ENCODE measurements at places on chromosomes 7 and 10.

GRCh38 chr10:86538547-86538946 is 17.0 kb upstream of the WAPL start:
- DNase-seq: no peak

- no peak for DNase-seq
These were observed 93.7 kb upstream of the NMT2 start for GRCh38 chr10:15262036-15262713.

DNA sequence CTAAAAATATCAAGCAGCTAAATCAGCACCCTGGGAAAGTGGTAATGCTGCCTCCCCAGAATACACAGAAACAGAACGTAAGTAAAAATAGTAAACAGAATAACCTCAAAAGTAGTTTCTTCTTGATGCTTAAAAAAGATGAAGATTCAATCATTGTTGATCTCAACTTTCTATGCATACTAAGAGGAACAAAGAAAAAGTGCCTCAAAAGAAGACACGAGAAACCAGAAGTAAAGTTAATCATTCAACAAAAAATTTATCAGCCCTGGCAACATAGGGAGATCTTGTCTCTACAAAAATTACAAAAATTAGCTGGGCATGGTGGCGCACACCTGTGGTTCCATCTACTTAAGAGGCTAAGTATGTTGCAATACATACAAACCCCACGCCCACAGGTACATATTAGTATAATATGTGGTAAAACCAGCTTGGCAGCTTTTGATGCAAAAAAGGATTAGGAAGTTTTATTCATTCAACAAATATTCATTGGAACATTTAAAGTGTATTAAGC is 153.7 kb downstream of the NRBF2 start:
- no peak for DNase-seq

- DNase-seq: no peak
These were observed 305.1 kb upstream of the PITRM1 start for GRCh38 chr10:3477683-3478082.

- no peak for DNase-seq
These were observed 20.8 kb downstream of the MICU1 start for GRCh38 chr10:72605122-72605521.

GRCh38 chr10:121873236-121873635 is 54.6 kb downstream of the ATE1 start:
- no peak for DNase-seq

DNA sequence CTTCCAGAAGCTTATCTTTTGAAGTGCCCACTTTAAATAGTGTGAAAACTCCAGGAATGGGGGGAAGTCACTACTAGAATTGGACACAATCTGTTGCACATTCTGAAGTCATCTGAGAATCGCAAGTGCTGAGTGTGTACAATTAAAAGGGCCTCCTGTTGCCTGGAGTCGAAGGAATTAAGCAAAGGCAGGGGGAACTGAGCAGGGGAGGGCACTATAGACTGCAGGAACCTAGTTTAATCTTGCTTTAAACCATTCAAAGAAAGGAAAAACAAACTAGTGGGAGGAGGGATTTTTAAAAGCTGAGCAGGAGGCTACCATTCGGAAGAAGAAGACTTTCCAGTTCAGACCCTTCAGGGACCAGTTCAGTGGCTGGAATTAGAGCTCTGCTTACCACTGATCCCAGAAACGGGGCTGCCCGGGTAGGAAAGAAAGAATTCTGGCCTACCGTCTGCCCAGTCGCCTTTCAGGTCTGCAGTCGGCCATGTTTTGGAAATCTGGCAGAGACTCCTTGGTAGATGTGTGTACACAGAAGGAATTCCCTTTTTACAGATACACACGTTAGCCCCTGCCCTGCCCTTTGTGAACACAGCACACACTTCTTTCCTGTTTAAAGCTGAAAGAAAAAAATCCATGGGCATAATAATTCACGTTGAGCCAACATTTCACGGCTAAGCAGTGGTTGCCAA is 610.6 kb upstream of the FOXK1 start:
- DNase-seq: no peak

- peak; percentile 41 for DNase-seq
These were observed 8.3 kb downstream of the PI4K2A start for GRCh38 chr10:97648562-97649404.

DNA sequence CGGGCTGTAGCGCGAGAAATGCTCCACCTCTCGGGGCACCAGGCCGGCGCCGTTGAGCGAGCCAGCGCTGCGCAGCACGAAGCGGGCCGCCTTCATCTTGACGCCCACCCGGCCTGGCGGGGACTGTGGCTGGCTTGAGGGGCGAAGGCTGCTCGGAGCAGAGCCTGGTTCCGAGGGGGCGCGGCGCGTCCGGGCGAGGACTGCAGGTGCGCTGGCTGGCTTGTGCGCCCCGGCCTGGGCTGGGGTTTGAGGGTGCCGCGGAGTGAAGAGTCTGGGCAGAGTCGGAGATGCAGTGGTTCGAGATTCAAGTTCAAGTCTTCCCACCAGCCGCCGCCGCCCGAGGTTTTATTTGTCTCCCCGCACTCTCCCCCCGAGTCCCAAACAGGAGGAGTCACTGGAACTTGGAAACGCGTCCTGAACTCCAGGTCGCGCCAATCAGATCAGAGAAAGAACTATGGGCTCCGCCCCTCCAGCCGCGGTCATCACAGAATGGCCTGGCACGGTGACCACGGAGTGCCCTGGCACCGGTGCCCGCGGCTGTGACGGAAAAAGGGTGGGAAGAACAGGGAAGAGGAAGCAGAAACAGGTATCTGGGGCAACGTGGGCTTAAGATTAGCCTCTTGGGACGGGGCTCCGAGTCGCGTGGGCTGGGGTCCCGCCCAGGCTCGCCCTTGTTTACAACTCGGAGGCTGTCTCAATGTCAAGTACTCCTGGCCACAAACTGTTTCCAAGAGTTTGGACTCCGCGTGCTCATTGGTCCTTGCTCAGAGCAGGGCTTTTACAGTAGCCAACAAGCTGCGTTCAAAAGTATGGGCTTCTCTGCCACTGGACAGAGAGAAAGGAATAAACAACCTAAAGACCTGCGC is at the start of gene PDK4:
Gene PDK4 (minus strand): TSS at position 319 of the 866 bp plus-strand sequence. CDS start 223 bp downstream, at position 96.
- DNase-seq: no peak

- no peak for DNase-seq
These were observed 181.8 kb upstream of the LRRN3 start for GRCh38 chr7:110909117-110909516.

DNA sequence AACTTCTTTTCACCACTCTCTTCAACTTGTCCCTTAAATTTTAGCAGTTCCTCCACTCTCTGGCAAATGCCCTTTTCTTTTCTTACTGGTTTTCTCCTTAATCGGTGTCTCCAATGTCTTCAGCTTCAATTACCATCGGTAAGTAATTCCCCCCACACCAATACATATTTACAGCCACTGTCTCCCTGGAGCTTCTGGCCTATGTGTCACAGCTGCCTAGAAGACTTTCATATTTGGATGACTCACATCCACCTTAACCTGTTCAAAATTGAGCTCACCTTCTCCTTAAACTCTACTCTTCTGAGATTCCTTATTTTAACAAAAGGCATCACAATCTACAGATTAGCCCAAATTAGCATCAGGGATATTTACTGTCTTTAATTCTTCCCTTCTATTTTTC is 380.4 kb downstream of the POM121L12 start:
- no peak for DNase-seq

GRCh38 chr7:4882169-4883032 is 1.1 kb downstream of the RADIL start:
- no peak for DNase-seq

GRCh38 chr7:85097844-85098243 is 89.0 kb downstream of the SEMA3D start:
- no peak for DNase-seq

DNA sequence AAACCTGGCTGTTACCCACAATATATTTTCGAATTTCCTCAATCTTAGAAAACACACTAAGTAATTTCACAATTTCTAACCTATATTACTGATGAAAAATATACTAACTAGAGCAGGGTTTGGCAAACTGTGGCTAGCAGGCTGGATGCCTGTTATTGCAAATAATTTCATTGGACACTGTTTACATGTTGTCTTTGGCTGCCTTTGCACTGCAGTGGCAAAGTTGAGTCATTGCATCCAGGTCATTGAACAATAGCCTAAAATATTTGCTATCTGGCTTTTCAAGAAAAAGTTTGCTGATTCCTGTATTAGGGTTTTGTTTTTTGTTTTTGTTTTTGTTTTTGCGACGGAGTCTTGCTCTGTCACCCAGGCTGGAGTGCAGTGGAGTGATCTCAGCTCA is 47.2 kb downstream of the KIF11 start:
- no peak for DNase-seq

DNA sequence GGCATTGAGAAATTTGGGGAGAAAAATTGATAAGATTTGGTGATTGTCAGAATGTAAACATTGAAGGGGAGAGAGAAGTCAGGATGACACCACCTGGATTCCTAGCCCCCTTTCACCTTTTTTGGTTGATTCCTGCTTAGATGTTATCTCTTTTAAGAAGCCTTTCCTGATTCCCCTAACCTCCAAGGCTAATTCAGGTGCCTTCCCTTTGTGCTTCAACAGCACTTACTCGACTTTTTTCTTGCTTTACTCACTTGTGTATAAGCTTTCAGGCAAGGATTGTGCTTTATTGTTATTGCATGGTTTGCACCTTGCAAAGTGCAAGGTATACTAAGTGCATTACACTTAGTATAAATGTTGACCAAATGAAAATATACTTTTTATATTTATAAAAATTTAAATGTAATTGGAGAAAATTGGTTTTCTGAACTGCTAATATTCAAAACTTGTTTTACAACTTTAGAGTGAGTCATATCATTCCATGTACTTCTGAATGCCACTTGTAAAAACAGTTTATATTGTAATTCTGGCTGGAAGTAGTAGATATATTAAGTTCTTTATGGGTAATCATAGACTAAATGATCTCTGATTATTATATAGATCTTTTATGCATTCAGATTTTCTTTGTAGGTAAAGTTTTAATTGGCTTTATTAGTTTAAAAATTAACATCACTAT is 13.2 kb downstream of the SHOC2 start:
- DNase-seq: no peak

- peak; percentile 39 for DNase-seq
These were observed 6.9 kb upstream of the HYCC1 start for GRCh38 chr7:23020742-23021401.

- DNase-seq: no peak
These were observed 273.5 kb upstream of the PLPP4 start for GRCh38 chr10:120183546-120183945.

- no peak for DNase-seq
These were observed 540.3 kb upstream of the GALNT17 start for GRCh38 chr7:70591643-70592042.

DNA sequence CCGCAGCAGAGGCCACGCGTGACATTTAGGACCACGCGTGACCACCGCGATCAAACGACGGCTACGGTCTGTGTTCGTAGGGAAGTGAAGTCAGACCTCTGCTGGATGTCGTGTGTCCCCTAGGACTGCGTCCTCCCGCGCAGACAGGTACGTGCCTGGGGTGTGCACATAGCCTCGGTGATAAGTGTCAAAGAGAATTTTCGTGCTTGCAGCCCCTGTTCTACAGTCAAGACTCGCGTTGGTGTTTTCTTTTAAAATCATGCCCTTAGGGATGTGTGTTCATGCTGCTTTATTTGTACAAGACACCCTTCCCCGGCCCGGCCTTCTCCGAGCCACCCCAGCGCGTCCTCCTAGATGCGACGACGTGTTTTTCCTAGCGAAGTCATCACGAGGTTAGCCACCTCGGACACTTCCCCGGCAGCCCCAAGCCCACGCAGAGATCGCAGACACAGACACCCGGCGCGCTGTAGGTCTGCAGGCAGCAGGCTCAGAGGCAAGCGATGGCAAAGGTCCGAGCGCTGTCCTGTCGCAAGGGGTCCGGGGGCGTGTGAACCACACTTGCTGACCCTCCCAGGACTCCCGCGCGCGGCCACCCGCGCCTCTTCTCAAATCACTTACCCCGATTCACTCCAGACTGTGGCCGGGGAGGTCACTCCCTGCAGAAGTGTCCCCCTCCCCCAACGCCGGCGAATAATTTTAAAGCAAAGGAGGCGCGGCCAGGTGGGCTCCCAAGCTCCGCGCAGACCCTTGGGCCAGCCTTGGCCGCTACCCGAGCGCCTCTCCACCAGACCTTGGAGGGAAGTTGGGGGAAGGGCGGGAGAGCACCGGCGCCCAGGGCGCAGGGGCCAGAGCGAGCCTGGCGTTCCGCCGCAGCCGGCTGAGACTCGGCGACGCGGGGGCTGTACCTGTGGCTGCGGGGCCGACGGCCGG is 552 bp downstream of the MKX start:
- DNase-seq: peak; percentile 33

GRCh38 chr10:6278519-6279120 is 75.9 kb downstream of the PFKFB3 start:
- DNase-seq: no peak

GRCh38 chr7:39942883-39943282 is 7.2 kb upstream of the CDK13 start:
- DNase-seq: no peak

DNA sequence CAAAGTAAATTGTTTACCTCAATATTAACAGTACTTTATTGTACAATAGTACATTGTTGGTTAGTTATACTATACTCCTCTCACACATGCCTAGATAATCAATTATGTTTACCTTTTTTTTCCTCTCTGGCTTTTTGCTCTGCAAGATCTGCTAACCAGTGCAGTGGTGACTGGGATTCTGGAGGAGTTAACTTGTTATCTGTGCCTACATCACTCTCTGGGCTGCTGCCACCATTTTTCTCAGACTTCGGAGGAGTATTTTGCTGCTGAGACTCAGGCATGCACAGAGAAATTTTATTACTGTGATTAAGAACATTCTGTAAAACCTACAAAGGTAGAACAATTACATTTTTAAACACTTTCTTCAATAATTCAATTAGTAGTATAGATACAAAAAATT is 59.7 kb downstream of the NRBF2 start:
- no peak for DNase-seq

DNA sequence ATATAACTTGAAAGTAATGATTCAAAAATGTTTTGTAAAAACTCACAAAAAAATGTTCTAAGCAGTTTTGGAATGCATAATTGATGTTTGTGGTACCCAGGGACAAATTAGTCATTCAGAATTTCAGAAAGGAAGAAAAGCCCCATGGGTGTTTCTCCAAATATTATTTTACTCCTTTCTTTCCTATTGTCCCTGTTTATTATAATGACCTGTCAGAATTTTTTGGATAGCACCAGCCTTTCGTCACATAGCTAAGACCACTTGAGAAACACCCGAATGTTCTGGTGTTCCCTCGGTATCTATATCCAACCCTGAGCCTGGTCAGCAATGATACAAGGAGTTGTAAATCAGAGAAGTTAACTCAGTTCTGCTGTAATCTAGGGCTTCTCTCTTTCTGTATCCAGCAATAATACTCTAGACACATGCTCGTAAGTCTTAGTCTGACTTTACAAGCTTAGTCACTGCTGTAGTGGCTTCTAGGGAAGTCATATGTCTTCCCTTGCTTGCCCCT is 64.8 kb upstream of the MEOX2 start:
- no peak for DNase-seq

GRCh38 chr7:31028006-31028405 is 24.1 kb upstream of the ADCYAP1R1 start:
- DNase-seq: no peak

- DNase-seq: no peak
These were observed 219.8 kb downstream of the AUTS2 start for GRCh38 chr7:69817841-69818635.

DNA sequence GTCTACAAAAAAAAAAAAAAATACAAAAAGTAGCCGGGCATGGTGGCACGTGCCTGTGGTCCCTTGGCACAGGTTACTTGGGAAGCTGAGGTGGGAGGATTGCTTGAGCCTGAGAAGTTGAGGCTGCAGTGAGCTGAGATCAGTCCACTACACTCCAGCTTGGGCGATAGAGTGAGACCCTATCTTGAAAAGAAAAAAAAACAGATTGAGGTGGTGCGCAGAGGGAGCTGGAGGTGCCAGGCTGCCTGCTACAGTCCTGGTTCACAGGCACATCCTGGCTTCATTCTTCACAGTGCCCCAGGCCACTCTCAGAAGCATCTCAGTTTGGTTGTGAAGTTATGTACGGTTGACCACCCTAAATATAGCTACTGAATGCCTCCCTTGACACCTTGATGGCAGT is 4.8 kb downstream of the MMP21 start:
- no peak for DNase-seq

Data from CD4-positive, alpha-beta memory T cell (primary cell).